ENCODE measurements at places on chromosomes 7 and 10.

- no peak for DNase-seq
Measured at GRCh38 chr7:38907066-38907465, 1.9 kb downstream of the VPS41 start.

GRCh38 chr7:95534796-95535195 is 49.1 kb downstream of the ASB4 start:
- no peak for DNase-seq

GRCh38 chr7:142000244-142000643 is 4.6 kb downstream of the MGAM start:
- no peak for DNase-seq

DNA sequence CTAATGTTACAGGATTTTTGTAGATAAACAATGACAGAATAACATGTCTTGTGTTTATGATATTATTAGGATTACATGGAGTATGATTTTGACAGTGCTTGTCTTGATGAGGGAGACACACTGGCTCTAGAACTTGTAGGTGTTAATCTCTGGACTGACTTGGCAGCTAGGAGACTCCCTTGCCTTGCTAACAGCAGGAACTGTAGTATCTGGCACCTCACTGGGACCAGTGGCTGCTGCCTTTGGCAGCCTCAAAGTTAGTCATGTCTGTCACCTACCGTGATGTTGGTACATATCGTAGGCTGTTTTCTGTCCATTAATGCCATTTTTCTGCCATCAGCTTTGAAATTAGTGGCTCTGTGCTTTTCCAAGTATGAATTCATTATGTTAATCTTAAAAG is 261.5 kb downstream of the CDK14 start:
- no peak for DNase-seq

Data from activated naive CD8-positive, alpha-beta T cell treated with anti-CD3 and anti-CD28 coated beads, Interleukin-2, amount 50 U/mL, for 16 hours (primary cell).